Renal cortical epithelial cell (primary cell): ENCODE measurements at places on chromosomes 5 and 9.

GRCh38 chr5:135729321-135729786, 105.1 kb upstream of the SLC25A48 start:
- DNase-seq, result peak; percentile 32

- no peak for DNase-seq
Measured at GRCh38 chr5:123753937-123754891, 242.2 kb downstream of the CSNK1G3 start.

GRCh38 chr9:124290053-124290591, 32.4 kb downstream of the NEK6 start:
- DNase-seq, result no peak

DNA sequence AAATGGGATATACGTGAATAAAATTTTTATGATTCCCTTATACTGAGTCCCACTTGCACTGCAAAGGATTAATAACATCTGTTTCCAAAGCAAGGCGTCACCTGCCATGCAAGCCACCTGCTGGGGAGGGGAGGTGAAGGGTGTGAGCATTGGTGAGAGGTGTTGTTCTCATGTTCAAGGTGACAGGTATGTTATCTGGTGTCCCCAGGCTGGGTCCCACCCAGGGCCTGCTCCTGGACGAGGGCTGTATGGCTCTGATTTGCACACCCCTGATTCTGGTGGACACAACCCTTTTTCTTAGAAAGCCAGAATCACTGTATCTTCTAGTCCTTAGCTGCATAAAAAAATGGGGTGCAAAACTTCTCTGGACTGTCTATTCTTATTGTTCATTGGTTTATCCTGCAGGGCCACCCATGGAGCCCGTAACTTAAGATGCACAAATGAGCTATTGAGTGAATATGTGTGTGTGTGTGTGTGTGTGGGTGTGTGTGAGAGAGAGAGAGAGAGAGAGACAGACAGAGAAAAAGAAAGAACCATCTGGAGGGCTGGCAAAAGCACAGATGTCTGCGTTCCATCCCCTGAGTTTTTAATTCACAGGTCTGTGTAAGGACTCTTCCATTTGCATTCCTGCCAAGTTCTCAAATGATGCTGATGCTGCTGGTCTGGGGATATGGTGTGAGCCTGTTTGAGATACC, 53.7 kb downstream of the SYK start:
- DNase-seq, result no peak

DNA sequence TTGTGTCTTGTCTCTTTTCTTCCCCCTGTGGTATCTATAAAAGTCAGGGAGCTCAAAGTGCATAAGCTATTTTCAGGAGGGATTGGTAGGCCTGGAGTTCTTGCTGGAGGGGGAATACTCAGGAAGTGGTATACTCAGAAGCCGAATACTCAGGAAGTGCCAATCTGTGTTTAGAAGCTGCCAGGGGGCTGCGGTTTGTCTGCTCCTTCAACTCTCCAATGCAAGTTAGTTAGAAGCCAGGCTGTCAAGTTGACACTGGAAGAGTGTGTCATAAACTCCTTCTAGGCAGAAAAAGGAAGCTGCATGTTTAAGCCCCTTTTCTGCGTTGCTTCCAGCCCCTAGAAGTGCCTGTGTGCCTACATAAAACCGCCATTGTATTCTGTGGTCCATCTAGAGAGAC, 366.5 kb downstream of the TAF11L14 start:
- no peak for DNase-seq

DNA sequence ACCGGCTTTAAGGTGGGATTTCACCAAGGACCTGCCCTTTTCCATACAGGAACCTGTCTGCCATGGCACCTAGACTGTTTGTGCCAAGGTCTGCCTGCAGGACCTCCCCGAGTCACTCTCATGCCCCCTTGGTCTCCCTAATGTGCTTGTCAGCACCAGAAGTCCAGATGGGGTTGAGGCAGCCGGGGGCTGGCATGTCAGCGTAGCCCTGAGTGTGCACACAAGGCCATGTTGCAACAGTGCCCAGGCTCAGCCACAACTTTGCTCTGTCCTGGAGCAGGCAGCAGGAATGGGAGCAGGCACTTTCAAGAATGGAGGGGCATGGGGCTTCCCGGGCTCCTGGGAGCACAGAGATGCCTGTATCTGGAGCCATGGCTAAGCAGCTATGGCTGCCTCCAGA, 621.5 kb downstream of the CDH9 start:
- no peak for DNase-seq

DNA sequence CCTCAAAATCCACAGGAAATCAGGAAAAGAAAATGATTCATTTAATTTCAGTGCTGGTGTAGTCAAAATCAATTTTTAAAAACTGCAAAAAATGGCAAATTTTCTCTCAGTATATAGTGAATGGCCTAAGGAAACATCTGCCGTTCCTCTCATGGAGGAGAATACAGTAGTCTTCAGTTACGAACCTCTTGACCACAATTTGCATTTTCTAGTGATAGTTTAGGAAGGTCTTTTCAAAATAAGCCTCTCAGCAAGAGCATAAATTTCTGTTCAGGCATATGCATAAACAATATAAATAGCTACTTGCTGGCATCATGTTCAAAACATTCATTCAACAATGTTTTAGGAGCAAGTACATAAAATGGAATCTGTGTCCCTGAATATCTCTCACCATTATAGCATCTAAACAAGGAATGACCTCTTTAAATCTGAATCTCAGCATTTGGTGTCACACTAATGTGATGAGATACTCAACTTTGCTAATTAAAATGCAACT, 33.5 kb downstream of the HAPLN1 start:
- no peak for DNase-seq

- DNase-seq, result no peak
Measured at GRCh38 chr9:125888211-125888610, 141.0 kb downstream of the PBX3 start.
